Kidney glomerular epithelial cell (primary cell): ENCODE measurements at places on chromosomes 3 and 15.
A peak's percentile ranks its signal among the peaks of the same experiment; 100 is the strongest.

GRCh38 chr15:46126581-46126980, 491.8 kb downstream of the SQOR start:
- DNase-seq: no peak

DNA sequence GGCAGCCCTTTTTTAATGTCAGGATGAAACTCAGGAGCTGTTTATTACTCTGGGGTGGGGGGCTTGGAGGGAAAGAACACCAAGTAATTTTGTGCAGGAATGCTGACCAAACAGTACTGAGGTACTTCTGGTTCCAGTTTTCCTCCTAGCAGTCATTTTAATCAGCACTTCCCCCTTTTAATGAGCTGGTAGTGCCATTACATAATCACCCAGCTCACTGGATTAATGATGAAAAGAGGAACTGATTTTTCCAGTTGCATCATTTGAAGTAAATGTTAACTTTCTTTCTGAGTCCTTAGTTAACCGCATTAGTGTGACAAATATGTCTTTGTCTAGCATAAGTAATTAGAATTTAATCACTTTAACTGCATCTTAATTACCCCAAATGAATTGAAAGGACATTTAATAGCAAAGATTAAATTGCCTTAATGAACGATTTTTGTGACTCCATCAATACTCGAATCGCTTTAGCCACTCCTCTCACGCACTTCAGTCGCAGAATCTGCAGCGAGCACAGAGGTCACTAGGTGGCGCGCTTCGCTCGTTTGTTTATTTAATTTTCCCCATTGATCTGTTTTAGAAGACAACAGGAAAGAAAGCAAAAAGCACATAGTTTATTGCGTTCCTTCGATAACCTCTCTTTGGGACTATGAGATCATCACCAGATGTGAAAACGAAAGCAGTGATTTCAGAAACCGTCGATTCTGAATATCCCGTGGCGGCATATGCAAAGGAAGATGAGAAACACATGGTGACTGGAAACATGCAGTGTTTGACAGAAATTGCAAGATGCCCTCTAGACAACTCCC, 9.8 kb downstream of the ONECUT1 start:
- peak; percentile 42 for DNase-seq

DNA sequence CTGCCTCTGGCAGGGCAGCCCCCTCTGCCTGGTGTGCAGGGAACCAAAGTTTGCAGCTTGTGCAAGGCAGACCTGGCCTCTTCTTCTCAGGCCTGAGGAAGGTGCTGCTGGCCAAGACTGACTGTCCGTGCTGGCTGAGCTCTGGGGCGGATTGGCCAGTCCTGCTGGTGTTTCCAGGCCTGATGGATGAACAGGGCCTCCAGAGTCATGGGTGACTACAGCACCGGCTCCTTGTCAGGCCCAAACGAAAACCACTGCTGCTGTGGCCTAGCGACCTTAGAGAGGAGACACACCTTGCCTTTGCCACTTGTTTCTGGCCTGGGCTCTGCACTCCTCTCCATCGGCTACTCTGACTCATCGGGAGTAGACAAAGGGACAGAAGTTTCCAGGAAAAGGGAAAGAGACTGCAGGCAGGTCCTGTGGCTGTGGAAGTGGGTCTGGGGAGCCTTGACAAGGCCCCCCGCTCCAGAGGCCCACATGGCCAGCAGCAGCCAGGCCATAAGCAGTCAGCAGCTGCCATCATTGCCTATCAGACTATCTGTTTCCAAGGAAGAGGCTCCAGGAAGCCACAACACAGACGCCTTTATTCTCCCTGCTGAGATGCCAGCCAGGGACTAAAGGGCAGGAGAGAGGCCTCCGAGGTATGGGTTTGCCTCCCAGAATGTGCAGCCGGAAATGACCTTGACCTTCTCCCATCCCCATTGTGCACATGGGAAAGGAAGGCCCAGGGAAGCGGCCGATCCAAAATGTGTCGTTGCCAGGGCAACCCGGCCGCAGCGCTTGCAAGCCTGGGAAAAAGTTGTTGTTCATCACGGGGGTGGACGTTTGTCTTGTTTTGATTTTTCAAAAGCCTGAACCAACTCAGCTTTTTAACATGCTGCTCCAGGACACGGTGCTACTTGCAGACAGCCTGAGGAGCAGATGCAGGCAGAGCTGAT, 160.5 kb downstream of the CHSY1 start:
- no peak for DNase-seq

- no peak for DNase-seq
Observed at GRCh38 chr3:173003956-173004355, 137.1 kb downstream of the SPATA16 start.

DNA sequence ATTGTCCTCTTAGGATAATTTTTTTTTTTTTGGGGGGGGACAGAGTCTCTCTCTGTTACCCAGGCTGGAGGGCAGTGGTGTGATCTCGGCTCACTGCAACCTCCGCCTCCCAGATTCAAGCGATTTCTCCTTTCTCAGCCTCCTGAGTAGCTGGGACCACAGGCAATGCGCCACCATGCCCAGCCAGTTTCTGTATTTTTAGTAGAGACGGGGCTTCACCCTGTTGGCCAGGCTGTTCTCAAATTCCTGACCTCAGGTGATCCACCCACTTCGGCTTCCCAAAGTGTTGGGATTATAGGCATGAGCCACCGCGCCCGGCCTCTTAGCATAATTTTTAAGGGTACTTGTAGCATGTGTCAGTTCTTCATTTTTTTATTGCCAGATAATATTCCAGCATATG, 122.6 kb downstream of the FNDC3B start:
- no peak for DNase-seq

DNA sequence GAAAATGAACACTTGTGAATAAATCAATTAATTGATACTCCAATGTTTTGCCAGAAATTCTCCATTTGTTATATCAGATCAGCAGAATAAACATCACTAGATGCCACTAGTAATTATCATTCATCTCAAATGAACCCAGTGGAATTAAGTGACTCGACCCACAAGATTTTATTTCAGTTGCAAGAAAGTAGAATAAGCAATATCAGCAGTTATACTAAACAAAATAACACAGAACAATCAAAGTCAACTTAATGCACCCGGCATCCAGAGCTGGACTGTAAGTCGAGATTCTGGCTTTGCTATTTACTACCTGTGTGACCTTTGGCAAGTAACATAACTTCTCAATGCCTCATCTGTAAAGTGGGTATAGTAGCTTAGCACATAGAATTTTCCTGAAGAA, 256.5 kb downstream of the MEIS2 start:
- no peak for DNase-seq

GRCh38 chr15:61186905-61187741, 42.0 kb downstream of the RORA start:
- DNase-seq: no peak
